ENCODE measurements at places on chromosomes 1 and 21.

DNA sequence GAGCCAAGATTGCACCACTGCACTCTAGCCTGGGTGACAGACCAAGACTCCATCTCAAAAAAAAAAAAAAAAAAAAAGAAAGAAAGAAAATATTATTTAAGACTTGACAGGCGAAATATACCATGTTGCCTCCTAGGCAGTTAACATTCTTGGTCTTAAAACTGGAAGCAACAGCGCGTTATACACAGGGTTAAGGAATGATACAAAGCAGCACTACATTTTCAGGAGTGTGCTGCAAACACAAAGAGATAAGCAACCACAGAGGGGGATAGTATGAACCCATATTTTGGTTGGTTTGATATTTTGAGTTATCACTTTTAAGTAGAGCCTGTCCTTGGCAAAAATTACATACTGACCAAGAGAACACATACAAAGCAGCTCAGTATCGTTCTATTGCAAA is 25.1 kb downstream of the USP24 start:
- no peak overlapping the region for H3K4me3 ChIP-seq
- no peak overlapping the region for H3K27ac ChIP-seq
- DNase-seq: no peak
- no peaks in the 10 kb centered on the region for H3K36me3 ChIP-seq
- H3K4me1 ChIP-seq: no peaks in the 10 kb centered on the region

DNA sequence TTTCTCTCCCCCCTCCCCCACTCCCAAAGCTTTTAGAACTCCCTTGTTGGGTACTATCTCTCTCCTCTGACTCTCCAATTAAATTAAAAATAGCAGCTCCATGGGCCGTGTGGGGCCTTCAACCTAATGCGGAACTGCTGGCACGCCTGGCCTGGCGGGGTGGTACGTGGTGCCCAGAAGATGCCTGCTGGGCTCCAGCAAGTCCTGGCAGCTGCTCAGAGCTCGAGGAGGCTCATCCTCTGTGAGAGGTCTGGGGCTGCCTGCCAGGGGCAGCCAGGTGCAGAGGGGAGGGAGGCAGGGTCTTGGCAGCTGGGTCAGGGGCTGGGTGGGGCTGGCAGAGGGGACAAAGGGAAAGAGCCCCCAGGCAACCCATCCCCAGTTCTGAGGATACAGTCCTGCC is 74.4 kb downstream of the ACTL8 start:
- no peaks in the 10 kb centered on the region for H3K4me1 ChIP-seq
- H3K36me3 ChIP-seq: no peaks in the 10 kb centered on the region
- H3K27me3 ChIP-seq: peaks cover 43% of the 10 kb centered on the region

DNA sequence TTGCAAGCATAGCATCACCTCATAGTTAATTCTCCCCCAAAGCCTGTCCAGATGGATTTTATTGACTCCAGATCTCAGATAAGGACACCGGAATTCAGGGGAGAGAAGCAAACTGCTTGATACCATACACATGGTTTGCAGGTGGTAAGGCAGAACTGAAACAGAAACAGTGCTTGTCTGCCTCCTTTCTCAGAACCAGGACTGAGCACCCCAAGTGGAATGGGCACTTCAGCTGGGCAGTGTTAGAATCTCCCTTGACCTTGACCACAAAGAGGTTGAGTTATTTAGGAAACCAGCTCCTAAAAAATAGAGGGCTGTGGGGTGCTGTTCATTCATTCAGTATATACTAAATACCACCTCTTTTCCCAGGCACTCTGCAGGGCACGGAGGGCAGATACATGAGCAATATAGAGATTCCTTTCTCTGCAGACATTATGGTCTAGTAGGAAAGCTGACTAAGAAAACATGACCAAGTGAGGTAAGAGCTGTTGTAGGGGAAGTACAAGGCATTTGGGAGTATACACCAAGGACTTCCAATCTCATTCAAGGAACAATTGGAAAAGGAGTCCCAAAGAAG is 185.2 kb downstream of the C1orf94 start:
- H3K4me1 ChIP-seq: no peaks in the 10 kb centered on the region
- no peak overlapping the region for H3K27ac ChIP-seq
- H3K36me3 ChIP-seq: no peaks in the 10 kb centered on the region
- H3K27me3 ChIP-seq: no peaks in the 10 kb centered on the region
- DNase-seq: no peak
- no peak overlapping the region for H3K4me3 ChIP-seq

GRCh38 chr21:25572861-25573310 is 34.4 kb downstream of the MRPL39 start:
- no peaks in the 10 kb centered on the region for H3K4me1 ChIP-seq
- no peak for DNase-seq
- no peaks in the 10 kb centered on the region for H3K27me3 ChIP-seq
- no peak overlapping the region for H3K4me3 ChIP-seq

DNA sequence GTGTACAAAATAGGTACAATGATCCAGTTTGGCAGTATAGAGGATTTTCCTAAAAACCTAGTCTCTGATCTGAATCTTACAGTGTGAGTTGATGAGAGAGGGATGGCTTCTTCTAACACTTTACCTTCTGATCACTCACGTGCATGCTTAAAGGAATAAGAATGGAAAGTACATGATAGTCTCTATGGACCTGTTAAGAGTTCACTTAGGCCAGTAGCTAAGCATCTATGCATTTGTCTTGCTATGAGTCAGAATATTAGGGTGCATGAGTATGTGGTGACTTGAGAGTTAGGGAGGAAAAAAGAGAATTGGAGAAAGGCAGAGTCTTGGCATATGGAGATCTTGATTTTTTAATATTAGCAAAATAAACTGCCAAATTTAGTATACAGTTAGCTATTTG is 206.3 kb downstream of the COL11A1 start:
- DNase-seq: no peak
- H3K27me3 ChIP-seq: no peaks in the 10 kb centered on the region
- no peaks in the 10 kb centered on the region for H3K36me3 ChIP-seq
- H3K4me1 ChIP-seq: no peaks in the 10 kb centered on the region
- H3K4me3 ChIP-seq: no peak overlapping the region

GRCh38 chr1:236685205-236685916 is 938 bp upstream of the ACTN2 start:
- no peak overlapping the region for H3K27ac ChIP-seq
- H3K4me1 ChIP-seq: peaks cover 6% of the 10 kb centered on the region

- H3K27ac ChIP-seq: no peak overlapping the region
- no peaks in the 10 kb centered on the region for H3K36me3 ChIP-seq
- H3K4me1 ChIP-seq: no peaks in the 10 kb centered on the region
- no peaks in the 10 kb centered on the region for H3K27me3 ChIP-seq
- H3K4me3 ChIP-seq: no peak overlapping the region
Measured at GRCh38 chr1:48061162-48062136, 64.3 kb upstream of the TRABD2B start.

- H3K27ac ChIP-seq: peak within 1 kb of the TSS; percentile 96
- peak; percentile 74 for DNase-seq
- no peaks in the 10 kb centered on the region for H3K4me1 ChIP-seq
- H3K4me3 ChIP-seq: peak within 1 kb of the TSS; percentile 83
- no peaks in the 10 kb centered on the region for H3K27me3 ChIP-seq
Measured at GRCh38 chr1:151006327-151007052, at the start of gene MINDY1. Gene MINDY1, minus strand, starts transcription at chr1:151006902. Its CDS starts 4,285 bp downstream, at chr1:151002617.

- H3K36me3 ChIP-seq: no peaks in the 10 kb centered on the region
- no peaks in the 10 kb centered on the region for H3K4me1 ChIP-seq
- H3K4me3 ChIP-seq: no peak overlapping the region
- no peak overlapping the region for H3K27ac ChIP-seq
- no peaks in the 10 kb centered on the region for H3K27me3 ChIP-seq
Measured at GRCh38 chr1:46404482-46405196, 10.5 kb downstream of the FAAH start.

DNA sequence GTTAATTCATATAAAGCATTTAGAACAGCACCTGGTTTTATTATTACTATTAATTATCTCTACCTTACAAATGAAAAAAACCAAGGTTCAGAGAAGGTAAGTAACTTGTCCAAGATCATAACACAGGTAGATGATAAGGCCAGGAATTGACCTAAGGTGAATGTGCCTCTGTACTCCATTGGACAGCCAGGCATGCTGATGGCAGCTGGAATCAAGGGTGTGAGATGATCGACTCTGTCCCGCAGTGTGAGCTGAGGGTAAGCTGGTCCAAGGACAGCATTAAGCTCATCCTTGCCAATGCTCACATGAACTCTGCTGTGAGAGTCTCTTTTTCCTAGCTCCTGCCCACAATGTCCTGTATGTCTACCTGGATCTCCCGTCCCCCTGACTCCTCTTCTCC is 58.4 kb downstream of the DMAP1 start:
- no peaks in the 10 kb centered on the region for H3K27me3 ChIP-seq
- no peaks in the 10 kb centered on the region for H3K4me1 ChIP-seq

DNA sequence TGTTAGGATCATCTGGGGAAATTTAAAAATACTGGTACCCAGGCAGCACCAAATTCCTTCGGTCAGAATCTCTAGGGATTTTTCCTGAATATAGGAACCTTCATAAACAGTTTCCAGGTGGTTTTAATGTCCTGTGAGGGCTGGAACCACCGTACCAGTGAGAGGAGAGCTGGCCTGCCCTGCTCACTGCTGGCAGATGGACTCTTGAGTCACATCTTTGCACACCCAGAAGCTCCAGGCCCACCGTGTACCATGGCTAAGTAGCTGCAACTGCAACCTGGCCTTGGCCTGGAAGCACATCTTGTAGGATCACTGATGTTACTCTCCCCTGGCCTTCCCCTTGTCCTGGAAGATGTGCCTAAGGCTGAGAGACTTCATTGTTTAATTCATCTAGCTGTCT is 181.5 kb downstream of the DISC1 start:
- H3K4me3 ChIP-seq: no peak overlapping the region
- no peaks in the 10 kb centered on the region for H3K36me3 ChIP-seq
- no peak overlapping the region for H3K27ac ChIP-seq
- H3K27me3 ChIP-seq: no peaks in the 10 kb centered on the region
- H3K4me1 ChIP-seq: no peaks in the 10 kb centered on the region
- no peak for DNase-seq

DNA sequence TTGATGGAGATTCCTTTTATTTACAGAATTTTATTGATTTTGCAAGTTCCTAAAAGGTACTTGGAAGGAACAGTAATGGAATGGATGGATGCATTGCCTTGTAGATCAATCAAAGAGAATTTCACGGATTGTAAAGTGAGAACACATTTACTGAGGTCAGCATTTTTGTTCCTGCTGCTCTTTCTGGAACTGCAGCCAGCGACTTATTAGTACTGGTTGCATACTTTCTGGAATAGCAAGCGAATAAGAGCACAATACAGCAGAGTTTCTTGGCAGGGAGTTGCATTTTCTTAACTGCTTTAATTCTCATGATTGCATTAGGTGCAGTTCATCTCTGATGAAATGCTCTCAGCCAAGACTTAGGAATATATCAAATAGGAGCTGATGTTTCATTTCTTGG is 106.1 kb upstream of the CHODL start:
- no peak overlapping the region for H3K27ac ChIP-seq
- no peak overlapping the region for H3K4me3 ChIP-seq
- H3K27me3 ChIP-seq: no peaks in the 10 kb centered on the region
- no peaks in the 10 kb centered on the region for H3K36me3 ChIP-seq
- no peaks in the 10 kb centered on the region for H3K4me1 ChIP-seq
- DNase-seq: no peak

GRCh38 chr1:18537386-18538306 is 56.9 kb downstream of the KLHDC7A start:
- H3K4me1 ChIP-seq: no peaks in the 10 kb centered on the region
- no peak overlapping the region for H3K27ac ChIP-seq
- no peaks in the 10 kb centered on the region for H3K36me3 ChIP-seq
- peaks cover 51% of the 10 kb centered on the region for H3K27me3 ChIP-seq
- no peak overlapping the region for H3K4me3 ChIP-seq
